Vagina (tissue), 2 donors: ENCODE measurements at places on chromosomes 16 and 17.

DNA sequence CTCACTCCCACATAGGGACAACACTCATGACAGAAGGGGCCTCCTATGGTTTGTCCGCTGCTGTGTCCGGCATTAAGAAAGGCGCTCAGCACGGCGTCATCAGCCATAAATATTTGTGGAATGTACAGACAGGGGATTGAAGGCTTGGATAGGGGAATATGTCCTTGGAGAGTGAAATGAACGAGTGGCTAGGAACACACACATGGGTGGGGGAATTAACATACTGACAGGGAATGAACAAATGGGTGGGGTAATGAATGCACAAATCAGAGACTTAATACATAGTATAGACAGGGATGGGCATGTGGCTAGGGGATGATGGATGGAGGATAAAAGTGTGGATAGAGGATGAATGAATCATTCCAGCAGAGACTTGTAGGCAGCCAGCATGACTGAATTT is 154.0 kb upstream of the HSBP1 start:
- DNase-seq, result no peak

DNA sequence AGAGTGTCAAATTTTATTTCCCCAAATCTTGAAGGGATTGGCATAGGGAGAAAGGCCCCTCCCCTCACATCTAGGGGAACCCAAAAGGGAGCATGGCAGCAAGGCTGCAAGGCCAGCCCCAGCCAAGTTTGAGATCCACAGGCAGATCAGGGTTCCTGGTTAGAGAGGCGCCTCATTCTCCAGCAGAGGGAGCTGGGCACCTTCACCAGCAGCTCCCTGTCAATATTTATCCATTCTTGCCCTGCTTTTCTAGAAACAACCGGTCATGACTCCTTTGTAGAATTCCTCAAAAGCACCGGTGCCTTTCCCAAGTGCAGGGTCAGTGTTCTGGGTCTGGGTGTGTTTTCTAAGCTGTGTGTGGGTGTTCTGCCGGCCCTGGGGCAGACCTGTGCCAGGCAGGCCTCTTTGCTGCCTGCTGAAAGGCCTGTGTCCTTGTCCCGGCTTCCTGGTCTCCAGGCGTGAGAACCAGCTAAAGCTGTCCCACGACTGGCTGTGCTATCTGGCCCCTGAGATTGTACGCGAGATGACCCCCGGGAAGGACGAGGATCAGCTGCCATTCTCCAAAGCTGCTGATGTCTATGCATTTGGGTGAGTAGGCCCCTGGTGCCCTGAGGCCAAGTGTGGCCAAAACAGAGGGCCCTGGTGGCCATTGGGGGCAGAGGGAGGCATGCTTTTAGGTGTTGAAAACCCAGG is 21.2 kb upstream of the LGALS9 start:
- no peak for DNase-seq

DNA sequence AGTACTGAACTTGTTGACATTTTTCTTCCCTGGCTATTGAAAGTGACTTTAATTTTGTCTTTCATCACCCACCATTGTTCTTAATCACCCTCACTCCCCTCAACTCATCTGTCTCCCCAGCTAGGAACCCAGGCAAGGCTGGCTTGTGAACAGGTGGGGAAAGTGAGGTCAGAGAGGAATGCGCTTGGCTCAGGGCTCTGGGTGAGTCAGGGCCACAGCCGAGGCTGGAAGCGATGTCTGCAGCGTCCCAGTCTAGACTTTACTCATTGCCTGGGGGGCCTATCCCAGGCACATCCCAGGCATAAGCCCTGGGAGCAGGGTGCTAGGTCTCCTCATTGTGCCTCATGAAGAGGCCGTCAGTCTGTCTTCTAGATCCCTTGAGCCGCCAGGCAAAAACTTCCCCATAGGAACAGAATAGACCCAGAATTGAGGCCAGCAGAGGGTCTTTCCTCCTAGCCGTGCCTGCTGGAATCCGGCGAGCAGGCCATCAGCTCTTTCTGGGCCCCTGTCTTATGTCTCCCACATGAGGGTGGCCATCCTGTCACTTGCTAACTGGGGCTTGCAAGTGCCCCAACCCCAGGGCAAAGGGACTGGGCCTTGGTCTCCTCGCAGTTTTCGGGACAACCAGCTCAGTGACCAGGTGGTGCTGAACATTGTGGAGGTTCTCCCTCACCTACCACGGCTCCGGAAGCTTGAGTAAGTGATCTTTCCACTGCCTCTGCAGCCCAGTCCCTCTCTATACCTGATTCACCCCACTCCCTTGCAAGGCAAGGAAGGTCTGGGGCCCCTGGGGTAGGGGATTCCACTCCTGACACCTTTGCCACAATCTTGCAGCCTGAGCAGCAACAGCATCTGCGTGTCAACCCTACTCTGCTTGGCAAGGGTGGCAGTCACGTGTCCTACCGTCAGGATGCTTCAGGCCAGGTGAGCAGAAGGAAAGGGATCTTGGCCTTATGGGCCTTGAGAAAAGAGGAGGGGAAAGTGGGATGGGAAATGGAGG is 40.1 kb downstream of the NLRC5 start:
- DNase-seq, result no peak

DNA sequence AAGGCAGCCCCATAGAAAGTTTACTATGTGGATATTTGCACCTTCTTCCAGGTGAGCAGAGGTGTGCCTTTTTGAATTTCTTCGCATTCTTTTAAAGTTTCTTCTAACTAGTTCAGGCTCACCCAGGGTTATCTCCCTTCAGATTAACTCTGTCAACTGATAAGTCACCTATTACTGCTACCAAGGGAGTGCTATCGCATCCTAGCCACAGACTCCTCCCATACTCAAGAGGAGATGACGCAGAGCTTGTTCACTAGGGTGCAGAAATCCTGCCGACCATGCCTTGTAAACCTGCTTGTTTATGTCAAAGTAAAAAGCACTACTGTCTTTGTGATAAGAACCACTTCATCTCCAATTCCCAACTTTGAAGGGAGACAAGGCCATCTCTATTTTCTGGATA is 390.1 kb downstream of the RBFOX1 start:
- DNase-seq, result no peak

- DNase-seq, result no peak
These were observed 18.3 kb downstream of the CIITA start for GRCh38 chr16:10895053-10895946.

DNA sequence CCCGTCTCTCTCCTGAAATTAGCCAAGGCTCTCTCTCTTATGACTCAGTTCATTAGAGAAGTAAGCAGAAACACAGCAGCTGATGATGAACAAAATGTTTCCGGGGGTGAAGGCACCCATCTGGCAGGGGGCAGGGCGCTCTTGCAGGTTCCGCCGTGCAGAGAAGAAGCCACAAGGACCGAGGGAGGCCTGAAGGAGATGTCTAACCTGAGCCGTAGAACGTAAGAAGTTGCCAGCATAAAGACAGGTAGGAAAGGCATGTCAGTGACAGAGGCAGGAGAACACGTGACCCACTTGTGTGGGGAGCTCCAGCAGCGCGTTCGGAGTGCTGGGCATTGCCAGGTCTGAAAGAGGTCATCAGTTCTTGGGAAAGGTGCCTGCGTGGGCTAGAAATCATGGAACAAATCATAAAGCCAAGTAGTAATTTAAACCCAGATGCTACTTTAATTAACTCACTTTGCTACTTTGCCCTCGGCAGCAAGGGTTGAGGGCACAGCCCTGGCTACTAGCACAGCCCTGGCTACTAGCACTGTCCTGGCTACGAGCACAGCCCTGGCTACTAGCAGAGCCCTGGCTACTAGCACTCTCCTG is 198.6 kb downstream of the RPTOR start:
- DNase-seq, result no peak

DNA sequence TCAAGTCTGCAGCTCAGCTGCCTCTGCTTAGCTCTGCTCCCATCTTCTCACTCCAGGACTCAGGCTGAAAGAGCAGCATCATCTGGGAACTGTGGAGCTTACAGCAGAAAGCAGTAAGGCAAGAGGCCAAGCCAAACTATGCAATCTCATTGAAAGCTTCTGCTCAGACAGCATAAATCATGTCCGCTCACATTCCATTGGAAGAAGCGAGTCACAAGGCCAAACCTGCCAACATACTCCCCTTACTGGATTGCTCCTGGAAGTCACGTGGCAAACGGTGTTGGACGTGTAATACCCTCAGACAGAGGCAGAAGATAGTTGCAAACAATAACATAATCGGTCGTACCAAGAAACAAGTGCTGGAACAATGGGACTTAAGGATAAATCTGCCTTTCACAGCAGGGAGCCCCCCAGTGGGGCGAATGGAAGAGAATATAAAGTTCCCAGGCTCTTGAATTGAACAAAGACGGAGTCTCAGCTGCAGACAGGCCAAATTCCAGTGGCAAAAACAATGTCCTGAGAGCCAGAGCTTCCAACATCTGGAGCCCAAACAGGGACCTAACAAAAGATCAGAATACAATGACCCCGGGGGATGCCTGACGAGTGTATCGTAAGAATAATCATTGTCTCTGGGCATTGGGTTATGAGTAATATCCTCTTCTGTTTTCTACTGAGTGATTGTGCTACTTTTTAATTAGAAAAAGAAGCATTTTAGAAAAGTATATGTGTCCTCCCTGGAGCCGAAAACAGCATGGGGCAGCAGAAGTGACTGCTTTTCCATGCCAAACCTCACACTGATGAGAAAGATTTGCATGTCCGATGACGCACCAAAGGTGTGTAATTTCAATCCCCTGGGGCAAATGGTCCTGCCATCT is 68.4 kb downstream of the CMC2 start:
- no peak for DNase-seq

GRCh38 chr17:43816336-43817320 is 16.3 kb downstream of the MPP3 start:
- no peak for DNase-seq

DNA sequence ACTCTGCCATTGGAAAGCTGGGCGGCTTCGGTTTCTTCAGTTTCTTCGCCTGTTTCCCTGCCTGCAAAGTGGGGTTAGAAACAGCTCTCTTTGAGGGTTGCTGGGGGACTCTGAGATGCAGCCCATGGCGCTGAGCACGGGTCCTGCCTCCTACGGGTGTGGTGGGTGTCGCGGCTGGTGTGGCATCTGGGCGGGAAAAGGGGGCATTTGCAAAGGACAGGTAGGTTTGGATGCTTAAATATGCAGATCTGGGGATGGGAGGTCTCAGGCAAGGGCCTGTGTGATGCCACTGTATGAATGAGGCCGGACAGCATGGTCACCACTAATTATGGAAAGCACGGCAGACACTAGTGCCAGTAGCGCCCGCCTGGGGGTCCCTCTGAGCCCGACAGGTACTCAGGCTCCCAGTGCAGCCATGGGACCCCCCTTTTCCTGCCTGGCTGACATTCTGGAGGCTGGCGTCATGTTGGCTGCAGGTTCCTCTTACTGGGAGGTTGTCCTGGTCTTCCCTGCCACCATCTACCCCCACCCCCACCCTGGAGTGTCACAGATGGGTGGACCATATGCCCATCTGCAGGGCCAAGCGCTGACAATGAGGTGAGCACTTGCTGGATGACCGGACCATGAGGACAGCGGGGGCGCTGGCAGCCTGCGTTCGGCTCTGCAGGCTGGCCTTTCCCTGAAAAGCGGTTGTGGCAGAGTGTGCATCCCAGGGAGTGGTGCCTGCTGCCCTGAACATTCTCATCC is 237.7 kb downstream of the SEC14L1 start:
- no peak for DNase-seq

DNA sequence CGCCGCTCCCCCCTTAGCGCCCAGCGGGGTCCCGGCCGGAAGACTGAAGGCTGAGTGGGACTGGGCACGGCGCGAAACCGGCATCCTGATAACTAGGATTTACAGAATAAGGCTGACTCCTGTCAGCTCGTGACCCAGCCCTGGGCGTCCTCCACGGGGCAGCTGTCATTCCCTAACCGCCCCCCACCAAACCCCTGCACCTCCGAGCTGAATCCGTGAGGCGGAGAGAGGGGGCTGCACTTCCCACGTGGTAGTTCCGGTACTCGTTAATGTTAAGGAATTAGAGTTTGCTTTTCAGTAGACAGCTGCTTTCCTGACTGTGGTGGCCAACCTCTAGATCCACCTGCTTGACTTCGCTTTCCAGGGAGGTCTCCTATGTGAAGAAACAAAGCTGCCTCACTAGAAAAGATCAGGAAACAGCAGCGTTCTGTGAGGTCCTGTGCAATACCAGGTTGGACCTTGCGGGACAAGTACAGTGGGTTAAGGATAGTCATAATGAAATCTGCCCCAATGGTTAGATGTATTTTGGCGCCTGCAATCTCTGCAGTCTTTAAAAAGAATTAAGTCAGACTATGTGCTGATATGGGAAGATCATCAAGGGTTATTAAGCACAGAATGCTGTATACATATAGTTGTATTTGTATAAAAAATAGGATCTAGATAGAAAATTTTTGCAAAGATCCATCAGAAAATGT is 1.1 kb upstream of the WBP2 start:
- no peak for DNase-seq

- DNase-seq, result no peak
These were observed 6.7 kb upstream of the HEATR3 start for GRCh38 chr16:50059111-50059510.

DNA sequence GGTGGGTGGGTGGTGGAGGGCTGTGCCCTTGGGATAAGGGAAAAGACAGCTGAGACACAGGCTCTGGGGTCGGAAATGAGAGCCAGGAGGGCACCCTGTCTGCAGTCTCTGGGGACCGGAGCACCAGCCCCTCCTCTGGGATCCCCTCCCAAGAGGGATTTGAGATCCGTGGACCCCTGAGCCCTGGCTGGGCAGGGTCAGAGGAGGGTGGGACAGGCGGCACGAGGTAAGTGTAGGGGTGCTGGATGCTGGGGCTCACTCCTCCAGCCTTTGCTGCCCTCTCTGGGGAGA is 425 bp downstream of the SGSH start:
- no peak for DNase-seq

DNA sequence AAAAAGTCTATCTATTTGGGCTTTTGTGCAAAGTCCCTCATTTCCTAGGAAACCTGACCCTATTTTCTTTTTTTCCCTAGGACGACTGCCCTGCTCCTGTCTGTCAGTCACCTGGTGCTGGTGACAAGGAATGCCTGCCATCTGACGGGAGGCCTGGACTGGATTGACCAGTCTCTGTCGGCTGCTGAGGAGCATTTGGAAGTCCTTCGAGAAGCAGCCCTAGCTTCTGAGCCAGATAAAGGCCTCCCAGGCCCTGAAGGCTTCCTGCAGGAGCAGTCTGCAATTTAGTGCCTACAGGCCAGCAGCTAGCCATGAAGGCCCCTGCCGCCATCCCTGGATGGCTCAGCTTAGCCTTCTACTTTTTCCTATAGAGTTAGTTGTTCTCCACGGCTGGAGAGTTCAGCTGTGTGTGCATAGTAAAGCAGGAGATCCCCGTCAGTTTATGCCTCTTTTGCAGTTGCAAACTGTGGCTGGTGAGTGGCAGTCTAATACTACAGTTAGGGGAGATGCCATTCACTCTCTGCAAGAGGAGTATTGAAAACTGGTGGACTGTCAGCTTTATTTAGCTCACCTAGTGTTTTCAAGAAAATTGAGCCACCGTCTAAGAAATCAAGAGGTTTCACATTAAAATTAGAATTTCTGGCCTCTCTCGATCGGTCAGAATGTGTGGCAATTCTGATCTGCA is 12.9 kb downstream of the TMEM98 start:
- DNase-seq, result no peak
